ENCODE measurements at places on chromosomes 16 and 17.

GRCh38 chr17:76700270-76700616 lies 10.5 kb downstream of the MXRA7 start:
- DNase-seq: no peak

- no peak for DNase-seq
Measured at GRCh38 chr17:16419929-16420271, 4.5 kb downstream of the TRPV2 start.

DNA sequence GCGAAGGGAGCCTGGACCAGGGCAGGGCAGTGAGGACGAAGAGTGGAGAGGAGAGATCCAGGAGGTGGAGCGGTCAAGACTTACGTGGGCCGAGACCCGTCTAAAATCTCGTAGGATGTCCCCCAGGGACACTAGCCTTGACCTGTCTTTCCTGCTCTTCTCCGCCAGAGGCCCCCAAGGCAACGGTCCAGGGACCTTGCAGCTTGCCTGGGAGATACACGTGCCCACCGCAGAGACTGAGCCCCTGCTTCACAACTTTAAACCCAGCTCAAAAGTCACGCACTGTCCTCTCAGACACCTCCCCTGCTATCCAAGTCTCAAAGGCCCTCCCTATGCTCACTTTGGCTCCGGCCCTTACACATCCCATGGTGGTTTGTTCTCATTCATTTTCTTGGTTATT lies 9.4 kb downstream of the TIGD7 start:
- no peak for DNase-seq

DNA sequence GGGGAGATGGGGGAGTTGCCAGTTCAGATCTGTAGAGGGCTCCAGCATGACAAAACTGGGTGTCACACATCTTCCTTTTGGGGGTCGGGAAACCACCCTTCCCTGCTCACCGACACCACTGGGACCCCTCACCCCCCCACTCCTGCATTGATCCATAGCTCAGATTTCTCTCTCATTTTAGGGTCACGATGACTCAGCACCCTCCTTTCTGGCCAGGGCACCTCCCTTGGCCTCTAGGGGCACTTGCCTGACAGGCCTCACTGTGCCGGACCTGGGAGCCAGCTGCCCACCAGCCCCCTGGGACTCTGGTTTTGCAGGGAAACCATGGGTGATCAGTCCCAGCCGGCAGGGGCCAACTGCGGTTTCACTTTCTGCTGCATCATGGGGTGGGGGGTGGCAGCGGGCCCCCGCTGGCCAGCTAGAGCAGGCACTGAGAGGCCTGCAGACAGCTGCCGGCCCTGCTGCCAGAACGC lies 239.4 kb downstream of the MRTFB start:
- no peak for DNase-seq

DNA sequence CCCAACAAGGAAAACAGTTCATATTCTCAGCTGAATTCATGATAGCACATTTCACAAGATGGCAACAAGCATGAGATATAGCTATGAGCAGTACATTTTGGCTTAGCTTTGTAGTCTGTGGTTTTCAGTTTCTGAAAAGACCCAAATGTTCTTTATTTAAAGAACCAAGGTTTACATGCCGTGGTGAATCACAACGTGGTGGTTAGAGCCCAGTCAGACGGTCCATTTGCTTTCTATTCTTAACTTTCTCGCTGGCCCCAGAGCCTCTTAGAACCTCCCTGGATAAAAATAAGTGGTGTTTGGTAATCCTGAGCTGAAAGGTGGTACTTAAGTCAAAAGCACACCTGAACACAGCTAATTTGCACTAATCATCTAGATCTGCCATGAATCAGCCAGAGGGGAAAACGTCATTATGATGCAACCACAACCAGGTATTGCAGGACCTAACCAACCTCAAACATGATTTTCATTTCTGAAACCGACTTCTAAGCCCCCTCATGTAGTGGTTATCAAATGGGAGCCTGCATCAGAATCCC lies 18.6 kb upstream of the HAPSTR1 start:
- DNase-seq: no peak

- DNase-seq: no peak
Measured at GRCh38 chr17:78276098-78276887, 44.9 kb downstream of the TMEM235 start.

GRCh38 chr17:45410144-45411091 lies 22.3 kb downstream of the ARHGAP27 start:
- DNase-seq: no peak

DNA sequence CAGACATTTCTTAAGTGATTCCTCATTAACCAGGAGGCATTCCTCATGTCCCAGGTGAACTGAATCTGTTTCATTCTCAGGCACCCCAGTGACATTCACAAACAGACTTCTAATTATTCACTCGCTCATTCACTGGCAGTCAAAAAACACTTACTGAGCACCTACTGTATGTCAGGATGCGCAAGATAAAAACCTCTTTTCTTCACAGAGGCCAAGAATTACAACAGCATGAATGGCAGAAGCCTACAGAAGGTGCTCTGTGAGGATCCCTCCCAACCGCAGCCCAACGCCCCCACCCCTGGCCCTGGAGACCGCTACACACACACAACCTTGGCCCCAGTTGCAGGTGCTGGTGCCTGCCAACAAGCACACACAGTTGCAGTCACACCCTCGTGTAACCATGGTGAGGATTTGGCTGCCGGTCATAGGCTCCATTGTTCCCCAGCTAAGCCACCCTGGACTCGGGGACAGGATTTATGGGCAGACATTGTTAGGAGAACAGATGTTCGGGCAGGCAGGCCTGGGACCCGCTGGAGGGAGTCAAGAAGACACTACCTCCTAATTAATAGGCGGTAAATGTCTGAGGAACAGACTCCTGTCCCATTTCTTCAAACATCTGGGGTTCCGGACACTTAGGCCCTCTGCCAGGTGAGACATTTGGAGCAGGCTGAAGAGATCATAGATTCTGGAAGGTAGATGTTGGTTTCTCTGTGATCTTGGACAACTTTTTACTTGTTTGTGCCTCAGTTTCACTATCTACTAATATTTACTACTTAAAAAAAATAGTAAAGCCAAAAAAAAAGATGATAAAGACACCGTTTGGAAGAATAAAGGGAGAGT lies 43.2 kb downstream of the CUEDC1 start:
- DNase-seq: peak; percentile 90

GRCh38 chr17:6996256-6997011 lies 585 bp downstream of the ALOX12 start:
- no peak for DNase-seq

GRCh38 chr17:4472286-4472685 lies 26.4 kb upstream of the SPNS2 start:
- no peak for DNase-seq

GRCh38 chr17:35293151-35293847 lies 50.4 kb downstream of the SLFN5 start:
- DNase-seq: no peak

DNA sequence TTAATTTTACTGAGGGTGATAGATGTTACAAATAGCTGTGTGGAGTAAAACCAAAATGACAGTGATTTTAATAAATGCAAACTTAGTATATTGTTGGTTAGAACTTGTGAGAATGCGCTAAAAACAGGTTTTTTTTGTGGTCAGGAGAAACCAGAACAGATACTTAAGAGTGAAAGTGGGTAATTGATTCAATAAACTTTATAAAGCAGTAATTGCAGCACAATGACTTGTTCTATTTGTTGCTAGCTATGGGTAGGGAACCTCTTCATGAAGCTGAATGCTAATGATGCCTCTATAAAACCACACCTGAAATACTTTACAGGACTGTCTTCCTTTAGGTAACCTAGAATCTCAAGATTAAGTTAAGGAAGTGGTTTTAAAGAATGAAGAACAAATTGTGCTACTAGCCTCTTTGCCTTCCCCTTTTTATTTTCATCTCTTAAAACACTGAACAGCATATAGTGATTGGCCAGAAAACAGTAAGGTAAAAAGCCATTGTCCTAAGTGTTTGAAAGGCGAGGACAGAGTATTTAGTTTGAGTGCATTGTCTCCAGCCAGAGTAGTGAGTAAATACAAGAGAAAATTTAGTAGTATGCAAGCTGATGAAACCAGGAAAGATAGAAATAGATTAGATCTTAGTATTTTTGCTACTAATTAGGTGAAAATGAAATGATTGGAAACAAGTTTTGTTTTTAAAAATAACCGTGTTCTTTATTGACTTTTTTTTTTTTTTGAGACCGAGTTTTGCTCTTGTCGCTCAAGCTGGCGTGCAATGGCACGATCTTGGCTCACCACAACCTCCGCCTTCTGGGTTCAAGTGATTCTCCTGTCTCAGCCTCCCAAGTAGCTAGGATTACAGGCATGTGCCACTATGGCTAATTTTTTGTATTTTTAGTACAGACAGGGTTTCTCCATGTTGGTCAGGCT lies 6.0 kb downstream of the GGNBP2 start:
- DNase-seq: no peak

DNA sequence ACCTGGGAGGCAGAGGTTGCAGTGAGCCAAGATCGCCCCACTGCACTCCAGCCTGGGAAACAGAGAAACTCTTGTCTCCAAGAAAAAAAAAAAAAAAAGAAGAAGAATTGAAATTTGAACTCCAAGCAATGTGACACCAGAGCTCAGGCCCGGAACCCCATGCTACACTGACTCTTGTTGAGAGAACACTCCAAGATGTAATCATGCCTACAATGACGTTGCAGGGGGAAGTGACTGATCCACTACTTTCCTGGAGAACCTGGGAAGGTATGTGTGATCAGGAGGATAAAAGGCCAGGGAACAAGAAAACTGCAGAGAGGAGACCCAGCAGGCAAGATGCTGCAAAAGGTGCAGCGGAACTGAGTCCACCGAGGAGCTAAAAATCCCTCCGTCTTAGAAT lies 57.9 kb downstream of the ADCY9 start:
- peak; percentile 77 for DNase-seq

DNA sequence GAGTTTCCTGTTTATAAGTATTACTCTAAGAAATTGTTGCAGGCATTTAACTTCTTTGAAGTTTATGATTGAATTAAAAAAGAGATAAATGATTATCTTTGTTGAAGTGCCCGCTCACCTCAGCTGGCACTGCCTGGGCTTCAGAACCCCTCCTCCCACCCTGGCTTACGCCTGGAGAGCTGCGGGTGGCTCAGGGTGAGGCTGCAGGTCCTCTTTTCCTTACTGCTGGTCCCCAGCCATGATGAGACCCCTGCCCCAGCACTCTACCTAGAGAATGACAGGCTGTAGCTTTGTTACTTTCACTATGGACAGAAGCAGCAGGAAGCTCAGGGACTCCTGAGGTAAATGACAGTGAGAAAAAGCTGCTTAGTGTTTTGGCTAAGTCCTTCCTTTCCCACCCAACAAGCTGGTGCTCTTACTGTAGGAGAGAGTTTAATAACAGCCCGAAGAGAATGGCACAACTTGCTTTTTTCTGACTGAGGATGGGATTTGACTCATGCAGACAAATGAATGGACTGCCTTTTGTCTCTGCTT lies 62.1 kb downstream of the EPN2 start:
- DNase-seq: no peak

- no peak for DNase-seq
Measured at GRCh38 chr17:40614431-40615067, 33.1 kb downstream of the SMARCE1 start.

- DNase-seq: no peak
Measured at GRCh38 chr17:55453839-55454557, 32.4 kb upstream of the MMD start.

DNA sequence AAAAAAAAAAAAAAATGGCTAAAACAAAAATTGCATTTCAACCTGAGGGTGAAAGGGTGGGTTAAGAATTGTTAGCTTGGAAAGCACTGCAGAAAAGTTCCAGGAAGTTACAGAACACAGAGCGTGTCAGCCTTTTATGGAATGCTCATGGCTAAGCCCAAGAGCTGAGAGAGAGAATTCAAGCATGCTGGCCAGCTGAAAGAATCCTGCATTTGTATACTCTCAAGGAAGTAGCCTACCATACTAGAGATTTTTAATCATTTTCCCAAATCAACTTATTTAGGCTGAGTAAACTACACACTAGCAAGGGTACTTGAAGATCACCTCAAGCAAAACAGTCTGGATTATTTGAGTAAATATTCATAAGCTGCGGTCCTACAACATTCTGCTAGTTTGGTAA lies 153.9 kb downstream of the KCNJ2 start:
- no peak for DNase-seq

GRCh38 chr17:27323538-27324215 lies 29.8 kb downstream of the WSB1 start:
- peak; percentile 78 for DNase-seq

- DNase-seq: no peak
Measured at GRCh38 chr17:61393550-61393903, 6.1 kb upstream of the TBX2 start.

DNA sequence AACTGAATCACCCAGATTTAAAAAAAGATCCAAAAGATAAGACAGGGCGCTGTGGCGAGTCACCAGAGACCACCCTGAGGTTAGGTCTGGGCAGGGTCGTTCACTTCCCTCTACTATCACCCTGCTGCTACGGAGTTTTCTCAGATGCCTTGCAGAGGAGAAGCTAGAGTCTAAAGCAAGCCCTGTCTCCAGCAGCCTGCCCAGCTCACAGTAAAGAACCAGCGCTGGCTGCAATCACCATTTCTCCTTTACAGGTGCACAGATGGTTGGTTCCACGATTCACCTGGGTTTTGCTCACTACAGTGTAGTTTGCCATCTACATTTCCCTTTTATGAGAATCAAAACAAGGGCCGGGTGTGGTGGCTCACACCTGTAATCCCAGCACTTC lies 71.3 kb downstream of the SRCIN1 start:
- no peak for DNase-seq

DNA sequence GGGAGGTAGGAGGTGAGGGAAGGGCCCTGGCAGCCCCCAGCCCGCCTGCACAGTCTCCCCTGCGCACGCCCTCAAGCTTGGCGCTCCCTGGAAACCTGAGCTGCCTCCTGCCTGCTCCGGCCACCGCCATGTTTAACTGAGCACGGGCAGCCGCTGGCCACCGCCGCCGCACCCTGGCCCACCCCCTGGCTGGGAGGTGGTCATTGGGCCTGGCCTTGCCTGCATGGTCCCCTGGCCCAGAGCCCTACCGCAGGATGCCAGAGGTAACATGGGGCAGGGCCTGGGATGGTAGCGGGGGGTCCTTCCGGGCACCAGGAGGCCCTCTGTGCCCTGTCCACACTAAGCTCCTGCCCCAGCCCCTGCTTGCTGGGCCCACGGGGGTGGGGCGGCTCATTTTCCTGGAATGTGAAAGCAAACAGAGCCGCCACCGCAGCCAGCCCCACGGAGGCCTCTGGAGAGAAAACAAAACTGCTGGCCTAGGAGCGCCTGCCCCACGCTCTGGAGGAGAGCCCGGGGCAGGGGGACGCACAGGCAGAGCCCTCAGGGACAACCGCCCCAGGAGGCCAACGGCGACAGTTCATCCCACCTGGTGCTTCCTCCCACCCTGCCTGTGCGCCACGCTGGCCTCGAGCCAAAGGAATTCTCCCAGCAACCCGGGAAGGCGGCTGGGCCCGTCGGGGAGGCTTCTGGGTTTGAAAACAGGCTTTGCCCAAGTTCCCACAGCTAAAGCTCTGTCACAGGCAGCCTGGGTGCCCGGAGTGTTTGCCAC lies 8.9 kb downstream of the NHERF2 start:
- DNase-seq: peak; percentile 46

- no peak for DNase-seq
Measured at GRCh38 chr16:77995843-77996455, 26.4 kb upstream of the CLEC3A start.

DNA sequence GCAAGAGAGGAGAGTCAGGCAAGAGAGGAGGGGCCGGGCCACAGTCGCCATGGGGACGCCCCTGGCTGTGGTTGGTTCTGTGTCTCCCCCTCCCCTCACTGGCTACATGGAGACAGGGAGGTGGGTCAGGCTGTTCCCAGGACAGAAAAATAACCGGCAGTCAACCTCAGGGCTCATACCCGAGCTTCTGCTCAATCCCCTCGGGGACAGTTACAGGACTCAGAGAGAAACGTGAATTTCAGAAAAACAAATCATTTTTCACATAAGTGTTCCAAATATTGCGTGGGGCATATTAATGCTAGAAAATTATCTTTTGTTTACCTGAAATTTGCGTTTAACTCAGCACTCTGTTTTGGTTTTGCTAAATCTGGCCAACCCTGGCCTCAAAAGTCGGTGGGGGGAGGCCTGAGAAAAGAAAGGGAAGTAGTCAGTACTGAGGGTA lies 22.2 kb upstream of the CPSF4L start:
- DNase-seq: no peak
